ENCODE measurements at places on chromosomes 6 and 20. TPM values are rescaled to one million over a fixed set of nuclear protein-coding genes. Genes with fewer than 3 reads are reported as not detected.

DNA sequence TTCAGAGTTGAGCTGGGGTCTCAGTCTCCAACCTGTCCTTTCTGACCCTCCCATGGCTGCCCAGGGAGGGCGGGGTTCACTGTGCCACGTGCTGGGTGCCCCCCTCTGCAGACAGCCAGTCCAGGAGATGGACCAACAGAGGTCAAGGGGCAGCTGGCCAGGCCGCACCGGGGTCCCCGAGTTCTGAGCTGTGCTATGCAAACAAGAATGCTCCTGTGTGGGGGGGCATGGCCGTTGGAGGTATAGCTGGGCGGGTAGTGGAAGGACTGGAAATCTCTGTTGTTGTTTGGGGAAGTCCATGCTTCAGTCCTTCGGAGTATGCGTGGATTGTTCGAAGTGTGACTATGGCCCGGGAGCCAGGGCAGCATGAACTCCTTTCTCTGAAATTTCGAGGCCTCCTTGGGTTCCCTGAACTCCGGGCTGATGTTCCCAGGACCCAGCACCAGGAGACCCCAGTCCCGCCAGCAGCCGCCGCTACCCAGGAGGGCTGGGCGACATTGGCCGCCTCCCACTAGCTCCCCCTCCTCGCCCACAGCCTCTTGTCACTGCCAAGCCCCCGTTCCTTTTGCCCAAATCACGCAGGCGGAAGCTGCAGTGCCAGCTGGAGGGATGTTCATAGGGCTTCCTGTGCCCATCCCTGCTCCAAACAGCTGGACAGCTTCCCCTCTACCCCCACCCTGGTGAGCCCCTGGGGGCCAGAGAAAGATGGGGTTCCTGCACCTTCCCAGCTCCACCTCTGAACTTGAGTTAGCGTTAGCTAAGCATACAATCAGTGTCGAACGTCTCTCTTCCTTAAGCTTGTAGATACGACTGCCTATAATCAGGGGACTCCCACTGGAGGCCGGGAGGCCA is 126.6 kb downstream of the TAF4 start:
- peak; percentile 59 for DNase-seq

The LHFPL5 gene
- total RNA-seq: not detected

DNA sequence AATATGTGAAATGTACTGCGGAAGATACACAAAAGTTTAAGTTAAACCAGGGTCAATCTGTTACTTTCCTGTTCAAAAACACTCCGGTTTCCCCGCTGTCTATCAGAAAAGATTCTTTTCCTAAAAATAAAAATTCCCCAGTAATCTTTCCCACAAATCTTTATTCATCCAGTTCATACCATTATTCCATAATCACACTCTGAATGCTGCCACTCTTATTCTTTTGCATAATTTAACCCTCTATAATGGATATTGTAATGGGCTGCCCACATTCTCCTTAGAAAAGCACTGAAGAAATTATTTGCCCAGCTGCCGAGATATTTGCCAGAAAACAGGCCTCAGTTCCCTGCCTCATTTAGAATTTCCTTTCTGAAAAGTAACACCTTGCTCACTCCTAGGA is 68.6 kb downstream of the EPHA7 start:
- no peak for DNase-seq

GRCh38 chr20:51467956-51468626 is 74.4 kb downstream of the NFATC2 start:
- DNase-seq: no peak

The TRIM31 gene
- total RNA-seq: 0.35 TPM

DNA sequence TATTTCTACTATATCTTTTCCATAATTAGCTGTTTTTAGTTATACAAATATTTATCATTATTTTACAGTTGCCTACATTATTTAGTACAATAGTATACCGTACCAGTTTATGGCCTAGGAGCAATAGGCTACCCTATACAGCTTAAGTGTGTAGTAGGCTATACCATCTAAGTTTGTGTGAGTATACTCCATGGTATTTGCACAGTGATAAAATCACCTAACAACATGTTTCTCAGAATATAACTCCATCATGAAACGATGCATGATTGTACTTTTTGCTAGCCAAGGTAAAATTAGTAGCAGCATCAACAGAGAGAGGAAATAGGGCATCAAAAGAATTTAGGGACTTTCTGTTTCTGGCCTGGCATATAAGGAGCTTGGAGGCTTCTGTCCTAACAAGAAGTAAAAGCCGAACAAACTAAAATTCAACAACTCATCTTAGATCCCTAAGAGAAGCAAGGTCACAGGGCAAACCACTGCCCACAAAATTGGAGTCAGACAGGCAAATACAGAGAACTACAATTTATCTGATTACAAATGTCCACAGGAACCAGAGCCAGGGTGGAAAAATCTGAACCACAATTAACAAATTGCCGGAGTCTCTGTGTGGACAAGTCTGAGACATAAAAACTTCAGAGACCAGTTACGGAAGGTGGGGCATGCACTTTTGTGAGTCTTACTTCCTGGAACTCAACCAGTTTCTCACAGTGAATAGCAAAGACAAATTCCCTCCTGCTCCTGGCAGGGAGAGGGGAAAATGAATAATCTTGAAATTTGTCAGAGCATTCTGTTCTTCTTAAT is 671.4 kb downstream of the RFPL4B start:
- no peak for DNase-seq

- DNase-seq: peak; percentile 37
Measured at GRCh38 chr20:43925215-43925614, 10.6 kb downstream of the TOX2 start.

DNA sequence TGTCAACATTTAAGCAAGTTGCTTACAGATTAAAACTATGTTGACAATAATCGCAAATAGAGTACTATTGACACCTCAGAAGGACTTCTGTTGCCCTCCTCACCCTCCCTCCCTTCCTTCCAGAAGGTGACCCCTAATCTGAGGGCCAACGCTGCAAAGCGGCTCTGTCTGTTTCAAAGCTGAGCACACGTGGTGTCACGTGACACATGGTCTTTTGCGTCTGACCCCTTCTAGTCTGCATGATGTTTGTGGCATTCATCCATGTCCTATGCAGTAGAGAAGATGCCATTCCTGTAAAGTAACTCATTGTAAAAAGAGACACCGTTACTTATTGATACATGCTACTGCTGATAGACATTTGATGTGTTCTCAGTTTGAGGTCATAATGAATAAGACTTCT is 182.3 kb downstream of the THBS2 start:
- no peak for DNase-seq

The DYNLT2 gene
- total RNA-seq: 1.2 TPM

DNA sequence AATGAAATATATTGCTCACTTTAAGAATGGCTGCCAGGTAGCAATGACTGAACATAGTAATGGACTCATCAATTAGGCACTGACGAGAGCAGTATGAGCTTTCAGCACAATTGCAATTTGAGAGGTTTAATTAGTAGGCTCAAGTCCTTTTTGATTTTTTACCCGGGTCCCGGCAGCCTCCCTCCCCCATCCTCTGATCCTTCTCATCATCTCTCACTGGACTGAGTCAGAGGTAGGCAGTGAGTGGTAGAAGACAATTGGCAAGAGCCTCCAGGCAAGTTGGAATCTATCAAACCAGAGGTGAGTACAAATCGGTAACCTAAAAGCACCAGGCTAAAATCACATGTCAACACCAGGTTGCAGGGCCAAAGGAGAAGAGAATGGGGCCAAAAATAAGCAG is 107.9 kb downstream of the DCDC2 start:
- no peak for DNase-seq

GRCh38 chr6:4225161-4225872 is 89.9 kb upstream of the ECI2 start:
- no peak for DNase-seq

Measured in upper lobe of right lung (tissue), 1 donor.